ENCODE measurements at places on chromosomes 16 and 17.

DNA sequence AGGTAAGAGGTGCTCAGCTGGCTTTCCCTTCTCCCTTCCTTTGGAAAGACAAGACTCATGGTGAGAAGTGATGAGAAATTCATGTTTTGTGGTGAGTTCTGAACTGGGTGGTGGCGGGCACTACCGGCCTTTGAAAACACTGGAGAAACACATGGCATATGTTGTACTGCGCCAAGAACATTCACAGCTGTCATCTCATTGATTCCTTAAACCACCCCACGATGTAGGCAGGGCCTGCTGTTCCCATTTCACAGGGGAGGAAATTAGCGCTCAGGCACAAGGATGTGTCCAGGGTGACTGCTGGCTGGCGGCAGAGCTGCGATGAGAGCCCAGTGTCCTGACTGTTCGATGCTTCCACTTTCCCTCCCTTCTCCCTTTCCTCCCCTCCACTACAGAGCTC lies 1.6 kb upstream of the DOC2B start:
- no peak for DNase-seq

DNA sequence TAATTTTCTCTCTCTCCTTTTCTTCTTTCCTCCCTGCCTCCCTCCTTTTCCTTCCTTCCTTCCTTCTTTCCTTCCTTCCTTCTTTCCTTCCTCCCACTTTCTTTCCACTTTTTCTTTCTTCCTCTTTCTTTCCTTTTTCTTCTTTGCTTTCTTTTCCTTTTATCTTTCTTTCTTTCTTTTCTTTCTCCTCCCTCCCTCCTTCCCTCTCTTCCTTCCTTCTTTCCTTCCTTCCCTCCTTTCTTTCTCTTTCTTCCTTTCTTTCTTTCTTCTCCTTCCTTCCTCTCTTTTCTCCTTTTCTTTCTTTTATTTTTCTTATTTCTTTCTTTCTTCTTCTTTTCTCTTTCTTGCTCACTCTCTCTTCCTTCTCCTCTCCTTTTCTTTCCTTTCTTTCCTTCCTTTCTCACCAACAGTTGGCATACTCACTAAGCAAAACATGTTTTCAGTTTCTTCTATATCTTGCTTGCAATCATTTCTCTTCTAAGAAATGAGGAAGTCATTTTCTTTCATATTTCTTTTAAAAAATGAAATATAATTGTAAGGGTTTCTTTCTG lies 97.1 kb upstream of the MAF start:
- DNase-seq = no peak

DNA sequence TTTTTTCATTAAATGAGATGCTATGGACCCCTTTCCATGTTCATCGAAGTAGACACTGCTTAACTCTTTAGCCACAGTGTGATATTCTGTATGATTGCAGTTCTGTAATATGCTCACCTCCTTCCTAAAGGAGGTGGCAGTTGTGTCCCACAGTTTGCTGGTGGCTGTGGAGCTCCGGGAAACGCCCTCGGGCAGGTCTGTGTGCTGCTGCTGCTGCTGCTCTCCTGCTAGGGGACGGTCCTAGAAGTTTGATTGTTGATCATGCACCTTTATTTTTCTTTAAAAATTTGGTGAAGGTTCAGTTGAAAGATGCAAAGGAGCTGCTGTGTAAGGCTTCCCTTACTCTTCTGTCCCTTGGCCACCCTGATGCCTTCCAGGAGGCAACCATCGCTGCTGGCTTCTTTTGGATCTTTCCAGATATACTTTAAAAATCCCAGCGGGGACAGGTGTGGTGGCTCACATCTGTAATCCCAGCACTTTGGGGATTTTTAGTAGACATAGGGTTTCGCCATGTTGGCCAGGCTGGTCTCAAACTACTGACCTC lies 8.4 kb upstream of the CLEC18A start:
- DNase-seq = no peak

- DNase-seq = no peak
Measured at GRCh38 chr16:19672378-19672777, 45.6 kb downstream of the KNOP1 start.

DNA sequence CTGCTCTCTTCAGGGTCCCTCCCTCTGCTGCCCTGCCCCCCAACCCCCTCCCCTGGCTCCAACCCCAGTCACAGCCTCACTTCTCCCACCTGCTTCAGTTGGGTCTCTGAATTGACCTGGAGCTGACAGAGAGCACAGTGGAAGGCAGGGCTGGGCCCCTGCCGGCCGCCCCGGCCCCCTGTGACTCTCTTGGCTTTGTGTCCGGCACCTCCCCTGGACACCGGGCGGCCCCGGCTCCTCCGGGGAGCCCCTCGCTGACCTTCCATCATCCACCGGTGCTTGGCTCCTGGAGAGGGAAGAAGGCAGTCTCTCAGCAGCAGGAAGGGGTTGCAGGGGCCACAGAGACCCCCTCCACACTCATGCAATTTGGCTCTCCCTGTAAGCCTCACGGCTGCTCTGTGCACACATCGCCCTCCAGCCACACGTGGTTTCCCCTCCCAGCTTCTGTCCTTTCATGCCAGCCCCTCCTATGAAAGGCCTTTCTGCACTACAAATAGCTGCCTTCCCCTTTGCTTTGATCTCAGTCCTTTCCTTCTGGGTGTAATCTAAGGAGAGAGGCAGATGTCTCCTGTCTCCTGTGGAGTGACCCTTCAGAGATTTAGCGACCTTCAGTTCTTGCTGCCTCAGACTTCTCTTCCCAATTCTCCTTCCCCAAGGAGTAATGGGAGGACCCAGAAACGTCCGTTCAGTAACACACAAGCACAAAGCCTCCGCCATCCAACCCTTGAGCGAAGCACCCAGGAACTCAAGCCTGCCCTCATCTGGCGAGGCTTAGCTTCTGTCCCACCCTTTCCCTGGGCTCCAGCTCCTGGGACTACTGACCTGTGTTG lies 8.3 kb downstream of the NKIRAS2 start:
- no peak for DNase-seq

- peak; percentile 65 for DNase-seq
Measured at GRCh38 chr17:29615048-29615385, 7.7 kb downstream of the CORO6 start.

GRCh38 chr17:8997994-8998628 lies 23.2 kb upstream of the NTN1 start:
- DNase-seq = peak; percentile 70

- DNase-seq = no peak
Measured at GRCh38 chr16:70592106-70592571, 54.2 kb upstream of the IL34 start.

GRCh38 chr16:86635176-86635876 lies 57.0 kb downstream of the FOXL1 start:
- no peak for DNase-seq

- no peak for DNase-seq
Measured at GRCh38 chr16:54175552-54176375, 110.8 kb downstream of the IRX3 start.

- no peak for DNase-seq
Measured at GRCh38 chr17:42782166-42783061, 2.0 kb downstream of the WNK4 start.

GRCh38 chr16:3514621-3515020 lies 13.8 kb downstream of the CLUAP1 start:
- DNase-seq = no peak

GRCh38 chr16:76213860-76214259 lies 63.3 kb upstream of the CNTNAP4 start:
- no peak for DNase-seq

GRCh38 chr17:4800462-4801196 lies 1.5 kb downstream of the C17orf114 start:
- no peak for DNase-seq

DNA sequence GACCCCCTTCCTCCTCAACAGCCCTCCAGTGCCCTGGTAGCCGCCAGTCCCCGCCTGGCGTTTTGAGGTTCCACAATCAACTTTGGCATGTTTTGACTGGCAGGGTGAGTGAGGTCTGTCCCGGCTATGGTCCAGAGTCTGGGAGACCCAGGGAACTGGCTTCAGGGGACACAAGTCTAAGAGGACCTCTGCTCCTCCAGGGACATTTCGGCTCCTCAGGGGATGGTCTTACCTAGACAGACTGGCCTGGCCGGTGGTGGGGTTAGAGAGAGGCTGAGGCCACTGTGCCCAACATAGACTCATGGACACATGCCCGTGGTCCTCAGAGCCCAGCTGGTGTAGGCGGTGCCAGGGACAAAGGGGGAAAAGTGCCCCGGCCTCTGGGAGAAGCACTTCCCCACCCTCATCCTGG lies 2.2 kb downstream of the TMC8 start:
- no peak for DNase-seq

GRCh38 chr16:50742576-50743200 lies 802 bp downstream of the CYLD start:
- no peak for DNase-seq

DNA sequence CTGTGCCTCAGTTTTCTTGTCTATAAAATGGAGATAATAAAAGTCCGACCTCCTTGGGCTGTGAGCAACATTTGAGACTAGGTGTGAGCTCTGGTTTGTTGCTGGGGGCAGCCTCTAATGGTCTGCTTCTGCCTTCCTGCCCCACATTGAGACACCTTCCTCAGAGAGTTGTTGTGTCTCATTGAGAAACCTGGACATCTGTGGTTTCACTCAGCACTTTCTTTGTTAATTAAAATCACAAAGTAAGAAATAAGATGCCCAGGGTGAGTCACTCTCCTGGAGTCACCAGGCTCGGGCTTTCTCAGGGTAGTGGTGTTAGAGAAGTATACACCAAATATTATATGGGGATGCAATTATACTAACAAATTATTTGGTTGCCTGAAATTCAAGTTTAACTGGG lies 389.2 kb upstream of the SALL1 start:
- DNase-seq = no peak

DNA sequence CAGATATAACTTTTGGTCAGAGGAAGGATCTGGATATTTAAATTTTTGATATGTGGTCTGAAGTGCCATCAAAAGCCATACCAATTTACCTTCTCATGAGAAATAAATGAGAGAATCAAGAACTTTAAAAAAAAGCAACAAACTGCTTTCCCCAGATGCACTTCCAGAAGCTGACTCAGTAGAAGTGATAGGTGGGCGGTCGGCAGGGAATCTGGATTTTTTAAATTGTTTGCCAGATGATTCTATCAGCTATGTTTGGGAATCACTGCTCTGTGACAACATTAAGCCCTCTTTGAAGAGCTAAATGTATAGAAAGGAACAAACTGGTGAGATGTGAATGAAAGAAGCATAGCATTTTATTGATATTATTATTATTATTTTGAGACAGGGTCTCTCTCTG lies 19.2 kb downstream of the CDH3 start:
- DNase-seq = no peak

DNA sequence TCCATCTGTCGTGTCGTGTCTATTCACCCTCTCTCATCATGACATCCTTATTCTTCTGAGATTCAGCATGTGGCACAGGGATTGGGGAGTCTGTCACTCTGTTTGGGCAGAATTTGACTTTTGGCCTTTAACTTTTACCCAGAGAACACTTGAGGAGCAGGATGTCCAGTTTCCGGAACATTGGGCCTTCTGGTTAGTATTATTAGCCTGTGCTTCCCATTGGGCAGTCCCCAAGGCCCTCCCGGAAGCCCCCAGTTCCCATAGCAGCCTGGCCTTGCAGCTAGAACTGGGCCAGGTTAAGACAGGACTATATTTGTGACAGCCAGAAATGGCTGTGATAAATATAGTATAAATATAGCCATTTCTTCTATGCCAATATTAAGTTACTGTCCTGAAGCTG lies 9.6 kb downstream of the SCN4A start:
- DNase-seq = no peak

GRCh38 chr17:50487213-50488096 lies 8.8 kb downstream of the RSAD1 start:
- no peak for DNase-seq

- DNase-seq = no peak
Measured at GRCh38 chr16:25151996-25152395, 40.5 kb downstream of the LCMT1 start.

DNA sequence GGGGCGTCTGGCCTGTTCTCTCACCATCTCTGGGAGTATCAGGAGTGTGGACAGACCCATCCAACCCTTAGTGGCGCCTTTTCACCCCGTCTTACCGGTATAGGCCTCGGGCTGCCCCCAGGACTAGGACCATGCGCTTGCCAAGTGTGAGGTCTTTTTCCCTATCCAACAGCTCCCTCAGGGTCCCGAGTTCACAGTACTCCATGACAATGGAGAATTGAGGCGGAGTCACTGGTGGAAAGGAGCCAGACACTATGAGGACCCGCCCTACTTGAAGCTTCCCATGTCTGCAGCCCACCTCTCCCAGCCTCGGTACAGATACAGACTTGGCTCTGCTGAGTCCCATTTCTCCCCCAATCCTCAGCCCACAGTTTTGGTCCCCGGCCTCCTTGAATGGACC lies 15.9 kb upstream of the RFWD3 start:
- no peak for DNase-seq

Measured in naive thymus-derived CD4-positive, alpha-beta T cell (primary cell).